Stimulated activated CD4-positive, alpha-beta T cell treated with anti-CD3 and anti-CD28 coated beads, Interleukin-1b, Interleukin-23, amount 100 ng/mL, for 1 hour (primary cell): ENCODE measurements at places on chromosomes 1 and 21.

GRCh38 chr1:52798331-52798730 lies 44.2 kb upstream of the ZYG11A start:
- DNase-seq: no peak

GRCh38 chr1:172400722-172401105 lies 19.8 kb upstream of the C1orf105 start:
- DNase-seq: no peak

GRCh38 chr1:170145770-170146676 lies at the start of gene NTMT2:
NTMT2 (plus strand) TSS chr1:170145959; CDS start chr1:170146108, 149 bp downstream.
- no peak for DNase-seq

DNA sequence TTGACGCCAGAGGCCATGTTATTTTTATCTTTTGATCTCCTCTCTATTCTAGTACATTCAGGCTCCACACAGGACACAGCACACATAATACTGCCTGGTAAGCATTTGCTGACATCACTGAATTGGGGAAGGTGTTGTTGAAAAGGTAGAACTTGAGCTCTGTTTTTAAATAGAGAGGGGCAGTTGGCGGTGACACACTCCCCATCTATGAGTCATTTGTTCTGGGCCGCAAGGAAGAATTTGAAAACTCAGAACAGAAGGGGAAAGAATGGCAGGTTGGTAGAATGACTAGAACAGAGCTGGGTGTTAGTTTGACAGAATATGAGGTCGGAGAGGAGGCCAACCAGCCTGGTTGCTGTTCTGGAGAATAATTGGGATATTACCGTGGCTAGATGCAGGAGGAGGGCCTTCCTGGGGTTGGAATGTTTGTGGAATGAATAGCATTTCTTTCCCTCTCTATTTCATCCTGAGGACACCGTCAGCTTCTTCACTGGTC lies 52.1 kb upstream of the ERRFI1 start:
- no peak for DNase-seq

DNA sequence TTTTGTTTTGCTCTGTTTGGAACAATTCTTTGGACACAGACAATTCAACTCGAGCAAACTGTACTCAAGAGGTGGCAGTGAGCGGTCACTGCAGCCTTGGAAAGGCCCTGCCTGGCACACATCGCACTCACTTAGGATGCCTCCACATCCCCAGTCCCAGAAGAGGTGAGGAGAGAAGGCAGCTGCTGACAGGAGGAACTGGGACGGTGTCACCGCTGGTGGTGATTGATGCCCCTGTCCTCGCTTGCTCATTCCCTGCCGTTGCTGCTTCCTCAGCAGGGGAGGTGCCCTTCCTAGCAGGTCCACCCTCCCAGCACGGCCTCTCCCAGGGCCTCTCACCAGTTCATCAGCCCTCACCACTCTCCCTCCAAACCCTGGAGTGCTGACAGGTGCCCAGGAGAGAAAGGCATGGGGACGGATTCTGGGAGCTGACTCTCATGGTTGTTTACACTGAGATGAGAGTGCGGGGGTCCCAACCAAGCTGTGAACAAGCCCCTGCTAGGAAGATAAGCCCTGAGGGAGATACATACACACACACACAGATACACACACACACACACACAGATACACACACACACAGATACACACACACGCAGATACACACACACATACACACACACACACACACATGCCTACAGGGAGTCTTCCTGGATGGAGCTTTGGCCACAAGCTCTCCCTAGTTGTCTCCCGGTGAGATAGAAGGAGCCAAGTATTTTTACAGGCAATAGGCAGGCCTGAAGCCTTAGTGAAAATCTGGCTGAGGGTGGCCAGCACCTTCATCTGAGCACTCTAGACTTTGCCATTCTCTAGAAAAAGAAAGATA lies 101.1 kb downstream of the CDC7 start:
- no peak for DNase-seq

- no peak for DNase-seq
Observed at GRCh38 chr1:4018466-4019146, 118.5 kb upstream of the C1orf174 start.

GRCh38 chr1:227213426-227213825 lies 104.9 kb downstream of the CDC42BPA start:
- DNase-seq: no peak

GRCh38 chr1:22025368-22026155 lies 24.1 kb downstream of the CELA3A start:
- peak; percentile 67 for DNase-seq

DNA sequence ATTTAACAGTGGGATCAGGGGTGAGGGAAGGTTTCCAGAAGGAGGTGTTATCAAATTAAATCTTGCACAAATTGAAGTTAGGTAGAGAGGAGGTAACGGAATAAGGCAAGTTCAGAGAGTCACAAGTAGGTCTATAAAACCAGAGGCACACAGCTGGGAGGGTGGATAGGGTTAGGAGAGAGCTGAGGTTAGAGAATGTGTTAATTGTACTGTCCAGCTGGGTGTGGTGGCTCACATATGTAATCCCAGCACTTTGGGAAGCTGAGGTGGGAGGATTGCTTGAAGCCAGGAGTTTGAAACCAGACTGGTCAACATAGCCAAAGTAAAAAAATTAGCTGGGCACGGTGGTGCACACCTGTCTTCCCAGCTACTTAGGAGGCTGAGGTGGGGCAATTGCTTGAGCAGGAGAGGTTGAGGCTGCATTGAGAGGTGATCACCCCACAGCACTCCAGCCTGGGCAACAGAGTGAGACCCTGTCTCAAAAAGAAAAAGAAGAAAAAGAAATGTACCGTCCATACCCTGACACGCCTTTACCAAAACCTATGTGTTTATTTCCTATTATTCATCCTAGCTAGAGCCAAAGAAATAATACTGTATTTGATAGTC lies 20.2 kb downstream of the SPATA45 start:
- no peak for DNase-seq

GRCh38 chr1:156746728-156747631 lies 4.5 kb downstream of the HDGF start:
- no peak for DNase-seq

- DNase-seq: no peak
Observed at GRCh38 chr1:37717631-37718030, 25.3 kb downstream of the CDCA8 start.

DNA sequence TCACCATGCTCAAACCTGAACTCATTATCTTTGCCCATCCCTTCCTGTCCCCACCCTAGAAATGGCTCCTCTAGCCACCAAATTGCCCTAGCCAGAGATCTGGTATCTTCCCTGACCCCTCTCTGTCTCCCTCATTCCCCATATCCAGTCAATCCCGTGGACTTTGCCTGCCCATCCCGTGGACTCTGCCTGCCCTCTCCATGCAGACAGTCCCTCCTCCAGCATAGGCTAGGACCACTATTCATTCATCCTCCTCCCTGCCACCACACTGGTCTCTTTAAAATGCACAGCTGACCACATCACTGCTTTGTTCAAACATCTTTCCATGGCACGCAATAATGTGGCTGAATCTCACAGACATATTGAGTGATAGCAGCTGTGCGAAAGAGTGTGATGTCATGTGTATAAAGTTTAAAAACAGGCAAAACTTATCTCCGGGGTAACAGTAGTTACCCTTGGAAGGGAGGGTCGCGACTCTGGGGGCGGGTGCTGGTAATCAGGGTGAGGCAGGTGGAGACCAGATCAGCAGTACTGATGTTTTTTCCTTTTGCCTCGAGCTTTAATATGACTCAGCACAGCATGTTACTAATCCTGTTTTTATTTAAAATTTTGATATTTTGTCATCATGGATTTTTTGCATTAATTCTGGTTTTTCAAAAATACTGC lies 4.8 kb upstream of the SLC2A1 start:
- no peak for DNase-seq

- DNase-seq: no peak
Observed at GRCh38 chr1:204145033-204145504, 6.8 kb downstream of the ETNK2 start.

- DNase-seq: no peak
Observed at GRCh38 chr1:17739050-17739449, 16.1 kb upstream of the ACTL8 start.

DNA sequence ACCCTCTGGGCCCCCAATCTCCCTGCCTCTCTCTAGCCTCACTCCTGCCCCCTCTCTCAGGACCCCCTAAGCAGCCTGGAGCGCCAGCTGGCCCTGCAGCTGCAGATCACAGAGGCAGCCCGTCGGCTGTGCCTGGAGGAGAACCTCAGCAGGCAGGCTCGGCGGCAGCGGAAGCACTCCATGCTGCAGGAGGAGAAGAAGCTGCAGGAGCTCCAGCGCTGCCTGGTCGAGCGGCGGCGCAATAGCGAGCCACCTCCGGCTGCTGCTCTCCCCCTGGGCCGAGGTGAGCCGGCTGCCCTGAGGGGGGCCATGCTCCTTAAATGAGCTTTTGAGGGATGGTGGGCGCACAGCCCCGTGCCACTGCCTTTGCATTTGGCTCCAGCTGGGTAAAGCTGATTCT lies 6.2 kb downstream of the INAVA start:
- DNase-seq: no peak

- DNase-seq: no peak
Observed at GRCh38 chr1:11176081-11176706, 13.0 kb upstream of the ANGPTL7 start.

DNA sequence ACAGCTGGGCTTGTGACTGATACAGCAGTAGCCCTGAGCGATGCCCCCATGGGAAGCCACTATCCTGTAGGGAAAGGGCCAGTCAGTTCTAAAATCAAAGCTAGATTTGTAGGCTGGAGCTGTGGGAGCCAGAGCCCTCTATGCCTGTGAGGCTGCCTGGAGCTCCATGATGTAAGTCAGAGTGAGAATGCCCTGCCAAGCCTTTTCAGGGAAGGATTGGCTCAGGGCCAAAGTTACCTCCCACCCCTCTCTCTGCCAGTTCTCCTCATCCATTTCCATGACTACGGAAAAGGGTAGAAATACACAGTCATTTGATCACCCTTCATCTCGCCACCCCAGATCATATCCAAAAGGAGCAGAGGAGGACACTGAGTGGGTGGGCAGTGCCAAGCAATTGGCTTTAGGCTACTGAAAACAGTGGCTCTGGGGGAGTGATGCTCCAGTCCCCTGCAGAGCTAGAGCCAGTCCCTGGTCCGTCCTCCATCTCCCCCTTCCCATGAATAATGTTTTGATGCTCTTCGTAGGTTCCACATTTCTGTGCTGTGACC lies 59.5 kb upstream of the KCNA3 start:
- DNase-seq: no peak

GRCh38 chr21:44858791-44859190 lies 14.7 kb downstream of the PTTG1IP start:
- no peak for DNase-seq

DNA sequence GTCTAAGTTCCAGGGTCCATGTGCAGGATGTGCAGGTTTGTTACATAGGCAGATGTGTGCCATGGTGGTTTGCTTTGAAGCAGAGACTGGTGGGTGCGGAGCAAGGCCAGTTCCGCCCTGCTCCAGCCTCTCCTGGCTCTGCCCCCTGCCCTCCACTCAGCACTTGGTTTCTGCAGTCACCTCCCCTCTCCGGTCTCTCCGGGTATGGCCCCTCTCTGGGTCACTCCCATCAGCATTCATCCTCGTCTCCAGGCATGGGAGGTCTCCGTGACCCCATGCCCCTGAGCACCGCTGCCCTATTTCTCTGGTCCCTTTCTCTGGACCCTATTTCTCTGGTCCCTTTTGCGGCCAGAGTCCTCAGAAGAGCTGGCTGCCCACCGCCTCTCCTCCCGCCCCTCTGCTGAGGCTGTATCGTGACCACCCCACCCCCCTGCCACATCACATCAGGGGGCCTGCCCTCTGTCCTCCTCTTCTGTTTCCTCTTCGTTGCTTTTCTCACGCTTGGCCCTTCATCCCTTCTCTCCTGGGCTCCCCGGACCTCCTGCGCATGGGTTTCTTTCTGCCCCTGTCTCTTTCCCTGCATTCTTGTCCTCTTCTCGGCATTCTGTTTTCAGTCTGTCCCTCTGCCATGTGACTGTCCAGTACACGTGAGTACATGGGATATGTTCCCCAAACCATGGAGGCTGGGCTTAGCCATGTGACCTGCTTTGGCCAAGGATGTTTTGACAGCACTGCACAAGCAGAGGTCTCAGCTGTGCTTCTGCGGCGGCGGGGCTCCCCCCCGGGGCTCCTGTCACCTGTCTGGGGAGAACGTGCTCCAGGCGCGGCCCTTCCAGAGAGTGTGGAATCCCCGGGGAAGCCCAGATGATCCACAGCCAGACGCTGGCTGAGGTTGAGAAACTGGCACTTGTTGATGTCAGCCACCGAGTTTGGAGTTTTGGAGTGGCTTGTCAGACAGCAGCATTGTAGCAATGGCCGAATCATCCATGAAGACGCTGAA lies 54.4 kb upstream of the C1orf174 start:
- DNase-seq: no peak

DNA sequence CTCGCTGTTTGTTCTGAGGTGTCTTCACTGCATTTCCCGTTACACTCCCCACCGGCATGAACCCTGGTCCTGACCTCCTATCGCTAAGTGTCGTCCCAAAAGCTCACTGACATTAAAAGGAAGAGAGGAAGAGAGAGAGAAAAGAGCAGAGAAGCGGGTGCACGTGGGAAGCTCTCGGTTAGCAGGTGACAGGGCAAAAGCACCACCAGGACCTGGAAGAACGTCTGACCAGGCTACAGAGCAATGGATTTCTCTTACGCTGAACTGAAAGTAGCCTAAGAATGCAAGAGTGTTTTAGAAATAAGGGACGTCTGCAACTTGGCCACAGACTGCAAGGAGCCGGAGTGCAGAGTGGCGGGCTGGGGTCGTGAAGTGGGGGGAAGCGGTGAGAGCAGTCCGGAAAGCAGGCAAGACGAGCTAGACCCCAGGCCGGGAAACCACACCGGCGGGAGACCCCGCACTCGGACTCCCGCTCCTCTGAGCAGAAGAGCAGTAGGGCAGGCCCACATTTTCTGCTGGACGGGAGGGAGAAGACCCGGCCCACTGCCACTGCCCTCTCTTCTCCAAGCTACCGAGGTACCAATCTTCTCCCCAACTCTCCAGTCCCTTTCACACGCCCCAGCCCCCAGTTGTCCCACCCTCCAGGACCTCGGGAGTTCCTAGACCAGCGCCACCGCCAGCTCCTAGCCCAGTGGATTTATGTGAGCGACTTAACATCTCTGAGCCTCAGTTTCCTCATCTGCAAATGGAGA lies 8.3 kb upstream of the MPZL1 start:
- DNase-seq: no peak

- DNase-seq: no peak
Observed at GRCh38 chr1:161484613-161485012, 20.6 kb upstream of the FCGR2A start.

DNA sequence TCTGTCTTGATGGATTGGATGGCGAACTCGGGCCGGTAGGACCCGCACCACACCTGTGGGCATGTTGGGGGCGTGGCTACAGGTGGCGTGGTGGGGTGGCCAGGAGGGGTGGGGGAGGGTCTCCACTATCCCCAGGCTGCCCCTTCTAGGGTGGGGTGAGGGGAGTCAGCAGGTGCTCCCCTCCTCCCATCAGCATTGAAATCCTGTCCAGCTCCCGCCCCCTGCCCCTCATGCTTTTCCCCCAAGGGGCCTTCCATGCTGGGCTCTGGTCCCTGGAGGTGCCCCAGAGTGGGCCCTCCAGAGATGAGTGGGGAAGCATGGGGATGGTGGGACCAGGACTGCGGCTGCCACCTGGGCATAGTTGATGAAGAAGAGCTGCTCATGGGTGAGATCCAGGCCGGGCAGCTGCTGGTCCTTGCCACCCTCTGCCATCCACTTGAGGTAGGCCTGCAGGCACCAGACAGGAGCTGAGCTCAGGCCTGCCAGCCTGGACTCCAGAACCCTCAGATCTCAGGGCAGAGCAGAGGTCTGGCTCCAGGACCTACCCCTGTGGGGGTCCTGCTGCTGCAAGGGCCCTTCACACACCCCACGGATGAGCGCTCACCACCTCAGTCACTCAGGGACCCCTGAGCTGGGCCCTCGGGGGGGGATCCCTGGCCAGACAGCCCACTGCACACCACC lies 5.1 kb downstream of the PRXL2B start:
- DNase-seq: no peak
